Sciatic nerve (tissue), 2 donors: ENCODE measurements at places on chromosomes 7 and 10. TPM values are rescaled to one million over a fixed set of nuclear protein-coding genes. Genes with fewer than 3 reads are reported as not detected.

GRCh38 chr10:29827512-29827911 lies 192.7 kb upstream of the SVIL start:
- no peak for DNase-seq

- DNase-seq, result no peak
These were observed 153.7 kb downstream of the PLXNA4 start for GRCh38 chr7:132422502-132423111.

GRCh38 chr7:84536271-84536870 lies 341.8 kb upstream of the SEMA3A start:
- DNase-seq, result no peak

GRCh38 chr10:121702351-121703320 lies 104.4 kb upstream of the FGFR2 start:
- DNase-seq, result no peak

DNA sequence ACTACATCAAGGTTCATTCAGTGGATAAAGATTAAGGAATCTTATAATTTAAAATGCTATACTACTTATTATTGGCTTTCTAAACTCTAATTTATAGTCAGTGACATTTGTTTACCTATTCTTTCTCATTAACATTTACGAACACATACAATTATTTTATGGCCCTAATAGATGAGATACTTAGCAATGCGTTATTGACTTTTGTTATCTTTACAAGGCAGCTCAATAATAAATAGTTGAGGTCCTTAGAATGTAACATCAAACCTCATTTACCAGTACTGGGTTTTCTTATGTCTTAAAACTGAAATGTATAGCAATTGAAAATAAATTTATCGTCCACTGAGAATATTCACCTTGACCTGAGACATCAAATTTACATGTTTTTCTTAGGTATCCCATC lies 89.0 kb downstream of the THSD7A start:
- no peak for DNase-seq

ADARB2 gene
- total RNA-seq, result 1.9 TPM

GBX1 gene
- not detected for total RNA-seq

OR2A42 gene
- total RNA-seq, result 0.27 TPM

ARPC1B gene
- total RNA-seq, result 125 TPM

FGL2 gene
- 269 TPM for total RNA-seq

BRAT1 gene
- 22.0 TPM for total RNA-seq
